ENCODE measurements at places on chromosomes 13 and 19.
A peak's percentile ranks its signal among the peaks of the same experiment; 100 is the strongest.

DNA sequence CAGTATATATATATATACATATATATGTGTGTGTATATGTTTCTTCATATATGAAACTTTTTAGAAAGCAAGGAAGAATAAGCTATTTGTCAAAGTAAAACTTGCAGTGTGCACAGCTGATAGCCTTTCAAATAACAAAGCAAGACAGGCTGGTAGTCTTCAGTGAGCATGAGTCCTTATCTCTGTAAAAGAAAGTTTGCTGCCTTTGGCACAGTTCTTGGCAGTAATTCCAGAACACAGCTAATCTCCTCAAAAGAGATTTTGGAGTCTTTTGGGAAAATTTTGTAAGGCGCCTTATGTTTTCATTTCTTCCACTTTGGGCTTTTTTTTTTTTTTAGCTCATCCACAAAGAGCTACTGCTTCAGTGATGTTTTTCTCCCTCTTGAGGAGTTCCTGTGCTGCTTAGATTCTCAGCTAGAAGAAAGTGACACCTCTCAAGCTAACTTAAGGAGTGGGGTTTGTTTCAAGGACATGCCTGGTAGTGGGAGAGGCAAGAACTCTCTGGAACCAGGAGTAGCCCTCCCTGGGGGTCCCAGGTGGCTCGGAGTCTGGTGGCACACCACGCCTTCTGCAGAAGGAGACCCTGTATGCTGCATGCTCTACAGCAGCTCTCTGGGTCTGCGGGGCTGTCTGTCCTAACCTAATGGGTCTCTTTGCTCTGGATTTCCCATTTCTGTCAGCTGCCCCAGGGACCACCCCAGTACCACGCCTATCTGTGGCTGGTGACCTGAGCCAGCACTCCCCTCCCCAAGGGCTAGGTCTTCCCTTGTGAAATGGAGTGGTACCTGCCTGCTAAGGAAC is 58.8 kb downstream of the TNFRSF19 start:
- no peak for DNase-seq

DNA sequence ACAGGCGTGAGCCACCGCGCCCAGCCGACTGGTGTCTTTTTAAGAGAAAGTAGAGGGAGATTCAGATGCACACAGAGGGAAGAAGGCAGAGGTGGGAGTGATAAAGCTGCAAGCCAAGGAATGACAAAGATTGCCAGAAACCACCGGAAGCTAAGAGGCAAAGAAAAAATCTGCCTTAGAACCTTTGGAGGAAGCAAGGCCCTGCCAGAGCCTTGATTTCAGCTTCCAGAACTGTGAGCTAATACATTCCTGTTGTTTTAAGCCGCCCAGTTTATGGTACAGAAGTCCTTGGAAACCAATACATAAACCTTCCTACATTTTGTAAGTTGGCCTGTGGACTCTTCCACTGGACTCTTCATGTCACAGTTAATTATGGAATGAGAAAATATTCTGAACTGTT is 71.7 kb upstream of the SOX21 start:
- no peak for DNase-seq

DNA sequence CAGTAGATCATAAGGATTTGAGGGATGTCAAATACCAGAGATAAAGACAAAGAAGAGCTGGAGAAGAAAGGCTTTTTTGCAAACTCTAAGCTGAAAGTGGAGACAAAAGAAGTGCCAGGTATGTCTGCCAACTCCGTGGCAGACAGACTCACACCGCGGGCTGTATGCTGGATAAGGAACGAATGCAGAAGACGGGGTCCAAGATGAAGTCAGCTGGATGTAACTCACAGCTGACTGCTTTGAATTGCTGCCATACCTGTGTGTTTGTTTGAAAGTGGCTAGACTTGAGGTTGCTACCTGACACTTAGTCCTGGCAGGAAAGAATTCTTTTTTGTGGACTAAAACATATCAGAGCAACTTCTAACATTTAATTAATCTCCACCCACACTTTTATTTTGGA is 398.8 kb downstream of the DLEU7 start:
- DNase-seq: no peak

DNA sequence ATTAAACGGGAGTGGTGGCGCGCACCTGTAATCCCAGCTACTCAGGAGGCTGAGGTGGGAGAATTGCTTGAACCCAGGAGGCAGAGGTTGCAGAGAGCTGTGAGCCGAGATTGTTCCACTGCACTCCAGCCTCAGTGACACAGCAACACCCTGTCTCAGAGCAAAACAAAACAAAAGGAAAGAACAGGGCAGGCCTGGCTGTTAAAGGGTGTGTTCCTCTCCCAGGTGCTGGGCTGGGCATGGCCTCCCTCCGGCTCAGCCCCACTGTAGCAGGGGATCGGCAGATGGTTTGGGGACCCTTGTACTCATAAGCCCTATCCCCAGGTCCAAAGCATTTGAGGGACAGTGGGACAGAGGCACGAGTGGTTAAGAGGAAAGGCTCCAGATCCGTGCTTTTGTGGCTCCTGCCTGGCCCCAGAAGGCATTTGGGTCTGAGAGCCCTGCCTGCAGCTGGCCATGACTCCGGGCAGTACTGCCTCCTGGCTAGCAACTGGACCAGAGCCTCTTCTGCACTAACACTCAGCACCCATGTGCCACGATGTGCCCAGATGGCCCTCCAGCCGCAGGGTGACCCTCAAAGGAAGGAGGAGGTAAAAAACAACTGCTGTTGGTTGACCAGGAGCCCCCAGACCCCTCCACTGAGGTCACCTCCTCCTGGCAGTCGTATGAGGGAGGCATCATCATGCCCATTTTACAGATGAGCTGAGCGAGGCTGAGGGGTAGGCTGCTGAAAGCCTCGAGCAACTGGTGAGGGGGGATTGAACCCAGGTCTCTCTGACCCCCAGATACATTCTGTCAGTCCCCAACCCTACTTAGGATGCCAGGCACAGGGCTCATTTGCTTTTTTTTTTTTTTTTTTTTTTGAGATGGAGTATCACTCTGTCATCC is 10.0 kb downstream of the RFX1 start:
- no peak for DNase-seq

DNA sequence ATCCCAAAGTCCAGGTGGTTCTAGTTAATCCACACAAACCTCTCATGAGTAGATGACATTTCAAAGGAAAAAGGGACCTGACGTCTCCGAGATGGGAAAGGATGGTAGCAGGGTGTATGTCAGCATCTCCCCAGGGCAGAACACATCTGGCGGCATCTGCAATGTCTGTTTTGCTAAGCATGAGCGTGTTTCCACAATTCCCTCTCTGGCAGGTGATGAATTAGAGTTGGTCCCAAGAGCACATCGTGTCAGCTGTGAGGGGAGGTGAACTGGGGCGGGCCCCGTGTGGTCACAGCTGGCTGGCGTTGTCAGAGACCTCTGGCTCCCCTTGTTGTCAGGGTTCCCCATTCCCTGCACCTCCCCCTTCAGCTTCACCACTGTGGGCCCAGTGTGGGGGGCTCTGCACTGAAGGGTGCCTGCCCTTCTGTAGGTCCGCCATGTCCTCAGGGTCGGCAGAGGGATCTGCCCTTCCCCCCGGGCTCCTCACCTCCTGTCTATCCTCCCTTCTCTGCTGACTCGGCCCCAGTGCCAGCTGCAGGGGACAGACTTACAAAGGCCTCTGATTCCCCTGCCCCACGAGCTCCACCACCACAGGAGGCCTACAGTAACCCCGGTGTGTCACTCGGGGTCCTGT is 58.2 kb downstream of the CDADC1 start:
- DNase-seq: no peak

DNA sequence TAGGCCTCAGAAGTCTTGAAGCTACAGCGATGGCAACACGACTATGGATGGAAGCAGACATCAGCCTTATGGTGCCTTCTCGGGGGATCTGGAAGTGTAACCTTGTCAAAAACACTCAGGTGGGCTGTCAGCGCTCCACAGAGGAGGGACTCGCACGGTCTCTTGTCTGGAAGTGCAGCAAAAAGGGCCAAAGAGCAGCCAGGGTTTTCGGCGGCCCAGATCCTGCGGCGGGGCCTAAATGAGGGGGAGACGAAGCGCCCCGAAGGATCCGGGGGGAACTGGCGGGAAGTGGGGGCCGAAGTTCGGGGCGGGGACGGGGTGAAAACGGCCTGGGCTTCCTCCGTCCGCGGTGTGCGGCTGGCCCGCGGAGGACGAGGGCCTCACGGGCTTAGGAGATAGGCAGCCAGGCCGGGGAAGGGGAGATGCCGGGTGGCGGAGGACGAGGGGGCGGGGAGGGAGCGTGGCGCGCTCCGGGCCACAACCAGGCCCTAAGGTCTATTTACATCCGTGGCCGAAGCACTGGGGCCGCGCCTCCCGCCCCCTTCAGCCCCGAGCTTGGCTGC is 637 bp downstream of the RANBP3 start:
- DNase-seq: no peak

GRCh38 chr13:22077205-22077683 is 406.4 kb downstream of the FGF9 start:
- no peak for DNase-seq

DNA sequence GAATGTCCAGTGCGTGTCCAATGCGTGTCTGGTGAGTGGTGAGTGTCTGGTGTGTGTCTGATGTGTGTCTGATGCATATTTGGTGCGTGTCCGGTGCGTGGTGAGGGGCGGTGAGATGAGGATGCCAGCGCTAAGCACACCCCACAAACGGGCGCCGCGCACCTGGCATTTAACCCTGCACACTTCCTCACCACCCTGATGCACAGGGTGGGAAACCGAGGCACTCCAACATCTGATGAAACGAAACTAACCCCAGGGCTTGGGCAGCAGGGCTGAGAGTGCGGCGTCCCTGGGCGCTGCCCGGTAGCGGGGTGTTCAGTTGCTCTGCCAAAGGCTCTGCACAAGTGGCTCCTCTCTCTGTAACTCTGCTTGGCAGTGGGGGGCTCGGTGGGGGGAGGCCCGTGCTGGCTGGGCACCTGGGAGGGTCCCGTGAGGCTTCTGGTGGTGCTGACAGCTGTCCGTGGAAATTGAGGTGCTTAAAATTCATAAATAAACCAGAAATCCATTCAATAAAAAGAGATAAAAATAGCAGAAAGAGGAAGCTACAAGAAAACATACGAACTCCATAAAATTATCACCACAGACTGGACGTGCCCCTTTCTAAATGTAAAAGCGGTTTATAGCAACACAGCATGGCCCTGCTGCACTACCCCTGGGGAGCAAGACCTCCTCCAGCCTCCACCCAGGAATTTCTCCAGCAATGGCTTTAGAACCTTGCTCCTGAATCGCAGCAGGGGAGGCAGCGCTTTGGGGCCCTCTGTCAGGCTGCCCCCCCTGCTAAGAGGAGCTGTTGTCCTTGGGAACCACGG is 76.0 kb downstream of the RASA3 start:
- no peak for DNase-seq

DNA sequence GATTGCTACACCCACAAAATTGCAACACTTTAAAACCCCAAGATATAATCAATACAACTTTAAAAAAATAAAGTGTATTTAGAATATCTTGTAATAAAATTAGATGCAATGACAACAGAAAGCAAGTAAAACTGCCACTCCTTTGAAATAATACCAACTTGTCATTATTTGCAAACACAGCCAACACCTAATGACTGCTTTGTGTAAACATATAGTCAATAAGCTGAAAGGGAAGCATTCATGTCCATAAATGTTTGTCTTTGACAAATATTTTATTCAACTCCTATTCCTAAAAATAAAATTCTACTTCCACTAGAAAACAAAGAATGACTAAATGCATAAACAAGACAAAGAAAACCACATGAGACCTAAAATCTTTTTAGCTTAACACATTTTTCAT is 6.6 kb downstream of the SMAD9 start:
- no peak for DNase-seq

GRCh38 chr19:43504426-43505185 is at the start of gene PHLDB3:
Gene PHLDB3 (minus strand): TSS chr19:43504746. CDS start chr19:43504118, 628 bp downstream.
- DNase-seq: peak; percentile 40

- no peak for DNase-seq
Measured at GRCh38 chr19:5253406-5254110, 87.1 kb downstream of the PTPRS start.

DNA sequence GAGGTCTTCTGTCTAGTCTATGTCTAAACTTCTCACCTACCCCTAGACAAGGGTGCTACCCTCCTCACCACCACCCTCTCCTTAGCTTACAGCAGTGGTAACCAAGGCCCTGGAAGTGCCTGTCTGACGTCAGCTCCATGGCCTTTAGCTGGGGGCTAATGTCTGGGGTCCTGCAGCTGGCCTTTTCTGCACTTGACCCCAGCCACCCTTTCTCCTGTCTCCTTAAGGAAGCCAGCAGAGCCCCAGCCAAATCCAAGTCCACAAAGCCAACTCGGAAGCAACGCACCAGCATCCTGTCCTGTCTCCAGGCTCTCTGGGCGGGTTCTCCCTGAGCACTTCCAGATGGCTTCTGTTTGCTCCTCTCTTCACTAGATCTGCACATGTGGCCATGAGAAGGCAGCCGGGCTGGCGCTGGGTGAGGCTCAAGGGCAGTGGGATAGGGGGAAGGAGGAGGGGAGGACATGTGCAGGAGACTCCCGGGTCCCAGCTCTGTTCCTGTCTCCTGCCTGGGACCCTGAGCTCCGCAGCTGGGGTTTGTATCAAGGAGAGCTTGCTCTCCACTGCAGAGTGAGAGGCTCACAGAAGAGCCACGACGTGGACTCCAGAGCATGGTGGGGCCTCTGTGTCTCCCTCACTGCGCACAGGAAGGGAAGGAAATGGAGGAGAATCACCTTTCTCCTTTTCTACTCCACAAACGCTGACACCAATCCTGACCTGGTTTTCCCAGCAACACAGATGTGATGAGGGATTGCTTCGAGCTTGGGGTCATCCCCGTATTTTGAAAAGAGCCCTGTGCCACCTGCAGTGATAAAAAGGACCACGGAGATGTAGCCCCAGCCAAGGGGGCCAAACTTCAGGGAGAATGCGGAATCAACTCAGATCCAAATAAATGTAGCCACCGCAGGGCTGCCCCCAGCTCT is 204.2 kb downstream of the USP12 start:
- DNase-seq: no peak

Measured in NCI-H1105 (cell line).